Memory B cell (primary cell): ENCODE measurements at places on chromosomes 4 and X.

DNA sequence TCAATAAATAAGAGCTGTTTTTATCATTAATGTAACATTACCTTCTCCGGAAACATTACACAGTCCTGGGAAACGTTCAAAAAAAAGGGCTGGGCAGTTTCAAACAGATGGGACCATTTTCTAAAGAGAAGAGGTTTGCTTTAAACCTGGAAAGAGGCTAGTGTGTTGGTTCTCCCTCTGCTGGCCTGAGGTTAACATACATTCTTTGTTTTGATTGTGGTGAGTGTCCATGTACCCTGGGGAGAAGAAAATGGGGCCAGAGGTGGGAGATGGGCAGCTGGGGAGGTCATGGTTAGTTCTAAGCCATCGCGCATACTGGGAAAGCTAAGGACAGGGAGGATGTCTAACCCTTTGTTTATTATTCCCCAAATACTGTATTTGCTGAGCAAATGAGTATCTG lies 194.7 kb downstream of the CPEB2 start:
- no peak for DNase-seq

GRCh38 chr4:7704091-7704490 lies 235.6 kb downstream of the AFAP1 start:
- no peak for DNase-seq

GRCh38 chr4:188305690-188306089 lies 166.4 kb downstream of the TRIML1 start:
- no peak for DNase-seq

DNA sequence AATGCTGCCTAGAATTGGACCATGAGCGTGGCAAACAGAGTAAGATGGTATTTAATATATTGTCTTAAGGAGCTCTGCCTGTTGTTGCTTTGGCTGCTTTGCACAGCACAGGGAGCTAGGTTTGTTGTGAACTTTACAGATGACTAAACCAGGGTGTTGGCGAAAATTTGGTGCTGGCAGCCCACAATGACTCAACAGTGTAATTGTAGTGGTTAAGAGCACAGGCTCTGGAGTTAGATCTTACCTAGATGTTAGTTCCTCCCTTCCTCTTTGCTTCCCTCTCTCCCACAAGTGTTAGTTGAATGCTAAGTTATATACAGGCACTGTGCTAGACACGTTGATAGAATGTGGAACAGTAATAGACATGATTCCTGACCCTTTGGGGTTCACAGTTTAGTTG lies 128.9 kb upstream of the TRPC5 start:
- no peak for DNase-seq

- no peak for DNase-seq
Observed at GRCh38 chr4:108044951-108045686, 55.4 kb downstream of the HADH start.

DNA sequence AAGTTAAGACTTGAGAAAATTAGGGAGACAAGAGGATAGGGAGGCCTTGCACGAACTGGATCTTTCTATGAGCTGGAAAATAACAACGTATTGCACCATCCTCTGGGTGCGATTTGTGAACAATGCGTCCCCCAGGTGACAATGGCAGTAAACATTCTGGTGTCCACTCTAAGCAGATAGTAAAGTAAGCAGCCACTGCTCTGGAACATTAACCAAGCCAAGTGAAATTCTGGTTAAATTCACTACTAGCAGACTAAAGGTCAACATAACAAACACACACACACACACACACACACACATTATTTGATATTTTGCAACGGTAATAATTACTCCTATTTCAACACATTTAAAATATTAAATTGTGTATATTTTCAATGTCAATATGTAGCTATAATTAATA lies 242.2 kb upstream of the DCAF8L1 start:
- no peak for DNase-seq

DNA sequence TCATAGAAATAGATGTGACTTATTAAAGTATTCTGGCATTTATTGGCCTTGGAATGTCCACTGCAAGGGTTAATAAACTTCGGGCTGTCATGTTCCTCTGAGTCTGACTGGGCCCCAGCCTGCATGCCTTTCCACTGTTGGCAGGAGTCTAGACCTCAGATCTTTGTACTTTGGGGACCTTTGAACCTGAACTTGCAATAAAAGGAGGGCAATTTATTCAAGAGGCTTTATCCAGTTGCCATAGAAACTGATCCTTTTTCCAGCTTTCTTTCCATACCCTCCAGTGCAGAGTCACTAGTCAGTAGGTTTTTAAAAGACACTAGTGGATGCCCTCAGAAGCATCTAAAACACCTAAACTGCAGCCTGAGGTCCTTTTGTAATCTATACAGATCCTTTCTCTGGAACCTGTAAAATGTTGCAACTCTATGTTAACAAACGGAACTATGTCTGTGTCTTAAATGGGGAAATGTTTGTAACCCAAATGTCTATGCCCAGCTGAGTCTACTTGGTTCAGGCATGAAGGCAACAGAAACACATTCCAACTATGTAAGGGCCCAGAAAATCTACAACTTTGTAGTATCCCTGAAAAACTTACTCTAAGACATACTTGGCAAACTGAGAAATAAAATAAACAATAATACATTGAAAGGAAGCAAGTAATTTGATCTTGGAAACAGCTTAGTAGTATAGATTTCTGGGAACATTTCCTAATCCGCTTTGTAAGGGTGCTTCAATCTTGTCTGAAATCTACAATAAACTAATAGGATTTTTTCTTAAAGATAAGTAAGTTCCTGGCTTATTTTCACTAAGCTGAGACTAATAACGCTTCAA lies 41.5 kb downstream of the SOWAHB start:
- DNase-seq: no peak

GRCh38 chr4:8355306-8355705 lies 85.2 kb downstream of the ACOX3 start:
- DNase-seq: no peak

DNA sequence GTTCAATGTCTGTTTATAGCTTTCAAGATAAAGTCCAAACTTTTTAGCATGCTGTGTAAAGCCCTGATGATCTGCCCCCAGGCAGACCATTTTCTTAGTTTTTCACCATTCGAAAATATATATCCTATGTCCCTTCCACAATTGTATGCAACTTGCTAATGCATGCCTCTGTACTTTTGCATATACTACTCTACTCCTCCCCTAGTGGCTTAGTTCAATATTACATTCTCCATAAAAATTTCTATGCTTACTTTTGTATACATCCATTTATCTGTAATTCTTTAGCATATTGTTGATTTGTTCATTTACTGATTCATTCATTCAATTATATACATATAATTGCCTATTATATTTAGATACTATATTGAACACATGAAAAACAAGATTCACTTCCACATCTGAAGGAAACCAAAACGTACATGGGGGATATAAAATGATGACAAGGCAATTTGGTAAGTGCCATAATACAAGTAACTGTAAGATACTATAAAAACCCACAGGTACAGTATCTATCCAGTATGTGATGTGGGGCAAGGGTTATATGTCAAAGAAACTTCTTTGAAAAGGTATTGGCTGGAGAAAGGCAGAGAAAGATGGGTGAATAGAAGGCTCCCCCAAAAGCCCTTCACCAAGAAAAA lies 902.5 kb downstream of the FAM133A start:
- no peak for DNase-seq

- DNase-seq: no peak
Observed at GRCh38 chr4:111631215-111631999, 513.8 kb upstream of the FAM241A start.

- DNase-seq: no peak
Observed at GRCh38 chrX:19513383-19513782, 1.9 kb downstream of the MAP3K15 start.
